ENCODE measurements at places on chromosomes 16 and 17.

DNA sequence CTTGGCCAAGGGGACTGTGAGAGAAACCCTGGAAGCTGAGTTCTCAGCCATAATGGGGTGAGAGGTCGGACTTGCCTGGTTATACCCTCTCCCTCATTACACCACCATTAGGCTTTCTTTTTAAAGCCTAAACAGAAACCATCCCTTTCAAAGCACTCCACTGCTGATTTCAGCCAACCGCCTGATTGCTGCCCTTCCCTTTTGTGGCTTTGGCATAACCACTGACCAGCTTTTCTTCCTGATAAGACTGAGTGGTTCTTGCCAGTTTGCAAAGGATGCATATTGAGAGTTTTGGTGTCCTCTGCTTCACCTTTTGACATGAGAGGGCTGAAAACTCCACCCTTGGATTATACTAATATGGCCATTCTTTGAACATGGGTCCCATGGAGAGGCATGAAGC, 308.2 kb upstream of the GOT2 start:
- no peak for DNase-seq

GRCh38 chr17:31688701-31689100, 170.3 kb downstream of the COPRS start:
- no peak for DNase-seq

- DNase-seq: no peak
Observed at GRCh38 chr16:50360033-50360778, 8.6 kb downstream of the BRD7 start.

GRCh38 chr16:48103591-48103990, 52.2 kb downstream of the ABCC12 start:
- no peak for DNase-seq

DNA sequence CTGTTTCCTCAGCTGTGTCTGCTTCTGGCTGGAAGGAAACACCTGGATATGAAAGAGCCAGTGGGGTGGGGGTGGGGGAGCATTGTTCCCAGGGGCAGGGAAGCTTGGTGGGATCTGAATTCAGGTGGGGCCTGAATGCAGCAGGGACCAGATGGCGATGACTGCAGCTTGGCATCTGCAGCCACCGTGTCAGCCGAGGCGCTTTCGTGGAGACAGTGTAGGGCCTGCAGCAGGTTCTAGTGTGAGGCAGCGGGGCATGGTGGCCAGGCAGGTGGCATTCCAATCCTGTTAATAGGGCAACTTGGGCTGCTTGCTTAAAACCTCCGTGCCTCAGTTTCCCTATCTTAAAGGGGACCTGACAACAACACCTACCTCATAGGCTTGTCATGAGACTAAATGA, 1.7 kb downstream of the PIK3R6 start:
- no peak for DNase-seq

DNA sequence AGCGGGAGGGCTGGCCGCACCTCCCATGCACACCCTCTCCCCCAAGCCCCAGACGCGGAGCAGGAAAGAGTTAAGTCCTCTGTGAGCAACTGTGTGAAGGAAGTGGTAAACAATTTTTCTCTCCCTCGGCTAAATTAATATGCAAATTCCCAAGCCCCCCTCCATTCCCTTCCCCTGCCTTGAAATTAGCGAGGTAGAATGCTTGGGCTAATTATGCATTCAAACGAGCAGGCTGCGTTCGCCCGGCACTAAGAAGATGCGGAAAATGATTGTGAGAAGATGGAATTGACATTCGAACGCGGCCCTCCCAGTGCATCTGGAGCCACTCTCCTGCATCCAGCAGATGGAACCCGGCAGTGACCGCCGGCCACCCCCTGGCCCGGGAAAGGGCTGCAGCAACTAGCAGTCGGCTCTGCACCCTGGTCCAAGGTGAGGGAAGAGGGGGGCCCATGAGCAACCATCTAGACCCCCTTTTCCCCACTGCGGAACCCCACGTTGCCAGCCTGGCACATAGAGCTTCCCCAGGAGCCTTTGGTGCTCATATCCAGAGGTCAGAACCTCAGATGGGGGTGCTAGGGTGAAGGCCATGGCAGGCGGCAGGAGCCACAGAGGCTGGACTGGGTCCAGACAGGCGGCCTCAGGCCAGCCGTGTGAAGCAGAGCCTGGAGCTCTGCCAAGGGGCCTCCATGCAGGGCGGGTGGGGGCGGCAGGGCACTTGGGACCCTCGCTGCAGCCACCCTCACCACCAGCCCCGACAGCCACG, 49.1 kb upstream of the ACSF3 start:
- DNase-seq: peak; percentile 43

GRCh38 chr17:40553694-40554534, 11.4 kb downstream of the CCR7 start:
- DNase-seq: no peak

GRCh38 chr17:45305530-45306087, 11.2 kb downstream of the MAP3K14 start:
- DNase-seq: no peak

GRCh38 chr16:29756654-29757053, 10.9 kb upstream of the C16orf54 start:
- DNase-seq: no peak

DNA sequence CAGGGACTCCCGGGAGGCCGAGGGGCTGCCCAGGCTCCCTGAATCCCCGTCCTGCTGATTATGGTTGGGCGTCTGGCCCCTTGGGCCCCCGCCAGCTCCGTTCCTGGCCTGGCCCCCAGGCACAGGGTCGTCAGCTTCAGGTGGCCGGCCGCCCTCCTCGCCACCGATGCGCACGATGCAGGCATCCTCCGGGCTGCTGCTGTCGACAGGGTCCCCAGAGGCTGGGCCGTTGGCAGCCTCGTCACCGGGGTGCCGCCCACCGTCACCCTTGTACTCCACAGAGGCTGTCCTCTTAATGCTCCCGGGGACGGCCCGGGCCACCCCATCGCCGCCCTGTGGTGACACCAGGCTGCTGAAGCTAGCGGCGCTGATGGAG, 60.4 kb downstream of the PRMT7 start:
- DNase-seq: no peak

DNA sequence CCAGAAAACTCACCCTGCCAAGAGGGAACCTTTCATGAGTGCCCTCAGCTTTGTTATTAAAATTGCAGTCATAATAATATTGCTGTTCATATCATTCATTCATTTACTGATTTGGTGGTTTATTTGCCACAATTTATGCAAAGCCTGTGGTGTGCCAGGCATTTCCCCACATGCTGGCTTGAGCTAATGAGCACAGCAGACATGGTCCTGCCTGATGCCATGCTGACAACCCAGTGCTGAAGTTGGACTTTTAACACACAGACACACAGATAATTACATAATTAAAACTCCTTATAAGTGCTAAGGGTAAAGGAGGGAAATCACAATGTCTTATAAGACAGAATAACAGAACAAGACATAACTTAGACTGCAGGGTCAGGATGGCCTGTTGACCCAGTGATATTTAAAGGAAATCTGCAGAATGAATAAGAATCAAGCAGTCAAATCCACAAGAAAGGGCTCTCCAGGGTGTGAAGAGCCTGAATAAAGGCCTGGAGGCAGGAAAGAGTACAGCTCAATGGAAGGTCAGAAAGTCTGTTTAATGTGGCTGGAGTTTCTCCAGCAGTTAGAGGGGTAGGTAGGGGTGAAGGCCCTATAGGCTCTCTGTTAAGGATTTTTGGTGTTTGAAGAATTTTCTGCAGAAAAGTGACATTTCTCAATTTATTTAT, 196.9 kb upstream of the CDH11 start:
- no peak for DNase-seq

GRCh38 chr17:34671191-34671590, 91.8 kb downstream of the TMEM132E start:
- DNase-seq: no peak

DNA sequence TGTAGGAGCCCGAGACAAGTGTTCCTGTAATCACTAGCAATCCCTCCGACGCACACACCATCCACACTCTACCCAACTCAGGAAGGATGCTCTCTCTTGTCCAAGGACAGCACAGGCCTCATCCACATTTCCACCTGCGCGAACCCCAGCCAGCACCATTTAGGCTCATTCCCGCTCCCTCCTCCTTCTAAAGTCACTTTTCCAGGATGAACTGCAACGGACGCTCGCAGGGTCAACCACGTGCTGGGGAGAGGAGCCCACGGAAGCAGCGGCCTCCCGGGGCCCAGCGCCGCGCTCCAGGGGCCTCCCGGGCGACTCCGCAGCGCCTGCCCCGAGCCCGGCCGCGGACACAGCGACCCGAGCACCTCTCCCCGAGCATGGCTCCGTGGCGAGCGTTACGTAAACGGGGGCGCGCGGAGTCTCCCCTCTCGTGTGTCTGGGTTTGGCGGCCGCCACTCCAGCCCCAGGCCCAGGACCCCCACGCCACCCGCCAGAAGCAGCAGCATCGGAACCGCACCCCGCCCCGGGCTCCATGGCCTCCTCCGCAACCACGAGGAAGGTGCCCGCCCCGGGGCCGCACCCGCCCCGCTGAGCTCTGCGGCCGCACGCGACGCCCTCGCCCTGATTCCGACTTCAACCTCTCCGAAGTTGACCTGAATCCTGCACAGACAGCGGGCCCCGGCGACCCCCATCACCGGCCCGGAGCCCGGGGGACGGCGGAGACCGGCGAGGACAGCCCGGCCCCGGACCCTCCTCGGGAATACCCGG, 668 bp downstream of the USP36 start:
- DNase-seq: peak; percentile 80

DNA sequence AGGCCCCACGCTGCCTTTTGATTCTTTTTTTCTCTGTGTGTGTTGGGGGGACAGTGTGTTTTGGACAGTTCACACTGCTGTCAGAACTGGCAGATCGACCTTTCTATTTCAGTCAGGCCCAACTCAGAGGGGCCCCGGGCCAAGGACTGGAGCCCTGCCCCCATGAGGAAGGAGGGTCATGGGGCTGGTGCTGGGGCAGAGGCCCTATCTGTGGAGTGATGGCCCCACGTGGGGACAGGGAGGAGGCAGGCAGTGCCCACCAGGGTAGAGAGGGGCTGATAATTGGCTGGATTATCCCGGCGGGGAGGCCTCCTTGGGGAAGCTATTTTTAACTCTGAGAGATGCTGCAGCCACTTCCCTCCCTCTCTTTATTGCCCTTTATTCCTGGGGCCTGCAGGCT, 5.7 kb upstream of the KCNJ12 start:
- peak; percentile 67 for DNase-seq

- DNase-seq: no peak
Observed at GRCh38 chr16:87569601-87570571, 32.4 kb upstream of the JPH3 start.

DNA sequence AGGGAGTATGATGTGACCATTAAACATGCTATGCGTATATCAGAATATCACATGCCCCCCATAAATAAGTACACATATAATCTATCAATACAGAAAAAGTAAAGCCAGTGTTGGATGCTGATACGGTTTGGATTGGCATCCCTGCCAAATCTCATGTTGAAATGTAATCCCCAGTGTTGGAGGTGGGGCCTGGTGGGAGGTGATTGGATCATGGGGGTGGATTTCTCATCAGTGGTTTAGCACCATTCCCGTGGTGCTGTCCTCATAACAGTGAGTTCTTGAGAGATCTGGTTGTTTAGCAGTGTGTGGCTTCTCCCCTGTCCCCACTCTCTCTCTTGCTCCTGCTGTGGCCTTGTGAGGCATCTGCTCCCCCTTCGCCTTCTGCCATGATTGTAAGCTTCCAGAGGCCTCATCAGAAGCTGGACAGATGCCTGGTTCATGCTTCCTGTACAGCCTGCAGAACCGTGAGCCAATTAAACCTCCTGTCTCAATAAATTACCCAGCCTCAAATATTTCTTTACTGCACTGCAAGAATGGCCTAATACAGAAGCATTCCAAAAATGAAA, 88.9 kb downstream of the AATF start:
- no peak for DNase-seq

GRCh38 chr16:78446992-78447563, 347.6 kb downstream of the WWOX start:
- no peak for DNase-seq

Measured in retina (tissue), 1 donor.